GM13976 (cell line): ENCODE measurements at places on chromosomes 5 and 9.

DNA sequence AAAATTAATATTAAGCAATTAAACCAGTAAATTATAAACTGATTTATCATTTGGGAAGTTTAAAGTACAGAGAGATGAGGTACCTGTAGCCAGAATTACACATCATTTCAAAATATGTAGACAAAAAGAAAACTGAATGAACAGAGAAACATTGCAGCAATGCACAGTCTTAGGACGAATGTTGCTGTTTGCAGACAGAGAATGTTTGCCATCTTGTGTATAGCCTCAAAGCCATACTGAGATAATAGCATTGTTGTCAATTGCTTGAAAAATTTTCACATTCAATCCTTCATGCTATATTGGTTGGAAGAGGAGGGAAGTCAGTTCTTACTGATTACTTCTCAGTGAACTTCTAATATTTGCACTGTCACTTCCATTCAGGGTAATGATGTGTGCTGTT lies 326.2 kb downstream of the PRR16 start:
- no peak for DNase-seq

DNA sequence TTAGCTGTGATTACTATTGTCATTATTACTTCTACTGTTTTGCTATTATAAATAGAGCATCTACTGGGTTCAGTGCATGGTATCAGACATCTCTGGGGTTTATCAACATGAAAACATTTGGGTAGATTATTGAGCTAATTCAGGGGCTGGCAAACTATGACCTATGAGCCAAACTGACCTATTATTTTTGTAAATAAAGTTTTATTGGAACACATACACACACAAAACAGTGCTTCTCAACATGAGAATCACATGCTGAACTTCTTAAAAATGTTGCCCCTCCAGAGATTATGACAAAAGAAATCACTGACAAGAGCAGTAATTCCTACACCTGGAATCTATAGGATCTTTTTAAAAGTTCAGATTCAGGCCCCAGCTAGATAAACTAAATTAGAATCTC lies 30.4 kb downstream of the SLC31A2 start:
- DNase-seq: no peak

DNA sequence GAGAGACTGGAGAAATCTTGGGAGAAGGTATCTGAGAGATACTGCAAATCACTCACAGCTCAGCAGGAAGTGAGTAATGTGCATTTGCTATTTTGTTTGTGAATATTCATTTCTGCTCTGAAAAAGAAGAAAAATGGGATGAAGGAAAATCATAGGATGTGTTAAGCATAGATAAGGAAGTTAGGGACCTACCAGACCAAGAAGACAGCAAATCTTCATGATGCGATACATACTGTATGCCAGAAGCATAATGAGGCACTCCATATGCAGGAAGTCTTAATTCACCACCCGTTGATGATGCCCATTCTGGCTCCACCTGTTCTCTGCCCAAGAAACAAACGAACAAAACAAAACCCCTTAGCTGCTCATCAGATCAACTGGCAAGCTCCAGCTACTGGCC lies 6.1 kb upstream of the DAPK1 start:
- no peak for DNase-seq

GRCh38 chr5:851076-851475 lies 290 bp upstream of the ZDHHC11 start:
- DNase-seq: no peak

- DNase-seq: no peak
Observed at GRCh38 chr5:93327605-93328004, 253.4 kb downstream of the NR2F1-AS1 start.

DNA sequence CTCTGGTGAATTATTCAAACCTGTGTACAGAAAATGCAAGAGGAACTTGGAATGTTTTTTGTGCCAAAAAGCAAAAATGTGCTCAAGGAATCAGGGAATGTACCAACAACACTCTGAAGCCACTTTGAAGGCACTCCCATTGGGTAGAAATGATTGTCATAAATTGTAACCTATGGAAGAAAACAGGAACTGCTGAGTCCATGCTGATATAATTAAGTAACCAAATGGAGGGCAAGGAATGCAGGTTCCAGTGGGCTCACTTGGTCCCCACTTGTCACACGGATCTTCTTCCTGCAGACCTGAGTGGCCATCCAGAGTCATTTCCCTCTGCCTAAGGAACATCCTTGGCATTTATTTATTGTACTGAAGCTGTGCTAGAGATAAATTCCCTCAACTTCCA lies 2.9 kb upstream of the LCN6 start:
- DNase-seq: no peak

- DNase-seq: no peak
Observed at GRCh38 chr9:93898026-93898425, 57.1 kb downstream of the BARX1 start.

DNA sequence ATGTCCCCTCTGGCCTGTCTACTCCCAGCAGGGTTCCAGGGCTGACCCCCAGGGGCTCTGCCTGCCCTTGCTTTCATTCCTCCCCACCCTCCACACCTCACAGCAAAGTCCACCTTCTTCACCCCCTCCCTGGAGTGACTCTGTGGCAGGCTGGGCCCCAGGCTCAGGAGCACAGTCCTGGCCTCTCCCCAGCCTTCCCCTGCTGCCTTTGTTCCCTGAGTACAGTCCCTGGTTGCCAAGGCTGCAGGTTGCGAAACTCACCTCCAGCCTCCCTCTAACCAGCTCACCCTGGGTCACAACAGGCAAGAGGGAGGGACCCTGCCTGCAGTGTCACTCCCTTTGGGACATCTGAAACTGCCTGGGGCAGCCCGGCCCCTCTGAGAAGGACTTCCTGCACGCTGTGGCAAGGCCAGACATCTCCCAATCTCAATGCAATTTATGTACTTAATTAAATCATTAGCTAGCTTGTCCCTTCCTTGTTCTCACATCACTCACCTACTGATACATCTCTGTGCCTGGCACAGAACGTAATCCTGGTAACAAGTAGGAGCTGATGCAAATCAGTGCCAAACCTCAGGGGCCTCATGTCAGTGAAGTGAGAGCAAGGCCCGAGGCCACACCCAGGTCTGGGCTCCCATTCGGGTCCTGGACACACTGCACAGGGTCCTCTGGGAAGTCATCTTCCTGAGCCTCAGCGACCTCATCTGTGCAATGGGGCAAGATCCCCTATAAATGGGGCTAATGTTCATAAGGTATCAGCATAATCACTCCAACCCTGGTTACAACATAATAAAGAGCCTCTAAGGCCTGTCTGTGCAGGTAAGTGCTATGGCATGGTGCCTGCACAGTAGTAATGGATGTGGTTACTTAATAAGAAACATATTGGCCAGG lies 27.3 kb upstream of the TRIM14 start:
- DNase-seq: peak; percentile 4

GRCh38 chr5:117486261-117486660 lies 911.6 kb upstream of the SEMA6A start:
- no peak for DNase-seq

DNA sequence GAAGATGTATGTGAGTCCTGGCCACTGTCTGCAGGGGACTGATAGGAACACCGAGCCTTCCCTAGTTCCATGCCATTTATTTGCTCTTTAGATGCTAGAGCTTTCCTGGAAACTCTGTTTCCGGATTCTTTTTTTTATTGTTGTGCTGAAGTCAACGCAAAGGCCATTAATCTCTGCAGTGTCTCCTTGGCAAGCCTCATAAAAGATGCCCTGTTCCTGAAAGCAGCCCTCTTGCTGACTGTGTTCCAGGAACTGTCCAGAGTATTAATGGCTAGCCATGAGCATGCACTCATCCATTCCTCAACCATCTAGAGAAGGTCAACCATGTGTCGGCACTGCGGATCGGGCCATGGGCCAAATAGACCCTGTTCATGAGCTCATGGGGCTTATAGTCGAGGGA lies 42.9 kb upstream of the SMAD5 start:
- no peak for DNase-seq

- DNase-seq: no peak
Observed at GRCh38 chr5:9071074-9071473, 474.8 kb downstream of the SEMA5A start.

- no peak for DNase-seq
Observed at GRCh38 chr9:118558026-118558425, 811.2 kb downstream of the BRINP1 start.

DNA sequence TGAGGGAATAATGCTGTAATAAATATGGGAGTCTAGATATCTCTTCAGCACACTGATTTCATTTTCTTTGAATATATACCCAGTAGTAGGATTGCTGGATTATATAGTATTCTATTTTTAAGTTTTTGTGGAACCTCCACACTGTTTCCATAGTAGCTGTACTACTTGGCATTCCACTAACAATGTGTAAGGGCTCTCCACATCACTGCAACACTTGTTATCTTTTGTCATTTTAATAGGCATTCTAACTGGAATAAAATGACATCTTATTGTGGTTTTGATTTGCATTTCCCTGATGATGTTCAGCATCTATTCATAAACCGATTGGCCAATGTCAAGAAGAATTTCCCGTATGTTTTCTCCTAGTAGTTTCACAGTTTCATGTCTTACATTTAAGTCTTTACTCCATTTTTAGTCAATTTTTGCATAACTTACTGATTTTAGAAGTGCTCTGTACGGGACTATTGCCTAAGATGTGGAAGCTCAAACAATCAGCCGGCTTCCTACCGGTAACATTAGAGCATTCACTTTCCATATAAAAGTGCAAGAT lies 1078.8 kb downstream of the TAF11L14 start:
- DNase-seq: no peak

GRCh38 chr9:108434502-108434901 lies 421.3 kb downstream of the ACTL7B start:
- no peak for DNase-seq

- DNase-seq: no peak
Observed at GRCh38 chr5:14879937-14880589, 8.5 kb upstream of the ANKH start.

- no peak for DNase-seq
Observed at GRCh38 chr9:115599898-115600297, 481.9 kb upstream of the TNC start.

DNA sequence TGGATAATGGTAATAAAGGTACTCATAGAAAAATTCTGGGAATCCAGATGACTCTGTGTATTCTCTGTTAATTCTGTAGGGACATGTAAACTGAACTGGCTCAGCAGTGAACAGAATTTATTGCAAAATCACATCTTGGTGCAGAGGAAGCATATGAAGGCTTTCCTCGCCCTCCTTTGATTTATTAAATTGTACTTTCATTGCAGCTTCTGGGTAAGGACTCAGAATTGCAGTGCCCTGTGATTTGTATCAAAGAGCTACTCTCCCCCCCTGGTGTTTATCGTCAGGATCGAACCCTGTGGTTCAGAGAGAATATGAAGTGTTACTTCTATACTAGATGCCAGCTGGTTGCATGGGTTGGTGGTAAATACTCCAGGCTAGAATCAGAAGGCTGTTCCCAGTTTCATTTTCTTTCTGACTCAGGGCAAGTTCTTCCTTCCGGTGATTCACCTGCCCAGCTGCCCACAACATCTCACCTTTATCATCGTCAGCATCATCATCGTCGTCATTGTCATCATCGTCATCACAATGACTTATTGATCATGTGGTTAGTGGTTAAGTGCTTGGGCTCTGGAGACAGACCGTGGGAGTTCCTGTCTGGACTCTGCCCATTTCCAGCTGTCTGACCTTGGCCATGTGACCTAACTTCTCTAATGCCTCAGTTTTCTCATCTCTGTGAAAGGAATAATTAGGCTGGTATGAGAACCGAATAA lies 238.8 kb downstream of the ARHGAP26 start:
- peak; percentile 34 for DNase-seq

DNA sequence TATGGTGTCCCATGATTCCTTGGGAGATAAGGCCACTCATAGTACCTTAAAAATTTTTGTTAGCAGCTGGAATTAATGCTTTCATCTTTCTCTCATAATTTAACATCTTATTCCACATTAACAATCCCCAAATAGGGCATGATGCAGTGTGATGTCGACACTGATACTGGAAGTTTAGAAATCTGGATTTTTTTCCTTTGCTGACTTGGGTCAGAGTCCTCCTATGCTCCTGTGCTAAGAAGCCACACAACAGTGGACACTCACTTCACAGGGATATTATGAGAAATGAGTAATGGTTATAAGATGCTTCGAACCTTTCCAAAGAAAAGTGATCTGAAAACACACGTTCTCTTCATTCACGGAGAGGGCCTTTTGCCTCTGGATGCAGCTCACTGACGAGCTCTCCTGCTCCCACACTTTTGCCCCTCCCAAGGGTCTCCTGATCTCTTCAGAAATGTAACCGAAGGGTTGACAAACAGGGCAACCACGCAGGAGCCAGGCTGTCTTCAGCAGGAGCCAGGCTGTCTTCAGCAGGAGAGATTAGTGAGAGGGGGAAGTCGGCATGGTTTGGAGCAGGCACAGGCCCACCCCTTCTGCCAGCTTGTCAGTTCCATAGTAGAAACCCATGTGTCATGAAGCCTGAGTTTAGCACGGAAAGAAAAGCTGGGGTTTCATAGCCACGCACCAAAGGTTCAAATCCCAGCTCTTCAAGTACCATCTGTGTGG lies 247.8 kb downstream of the AOPEP start:
- DNase-seq: no peak

- DNase-seq: no peak
Observed at GRCh38 chr5:4511996-4512656, 628.0 kb upstream of the ADAMTS16 start.

GRCh38 chr5:33650911-33651310 lies 210.1 kb downstream of the TARS1 start:
- no peak for DNase-seq

GRCh38 chr5:138351517-138351916 lies 968 bp upstream of the KDM3B start:
- DNase-seq: no peak

DNA sequence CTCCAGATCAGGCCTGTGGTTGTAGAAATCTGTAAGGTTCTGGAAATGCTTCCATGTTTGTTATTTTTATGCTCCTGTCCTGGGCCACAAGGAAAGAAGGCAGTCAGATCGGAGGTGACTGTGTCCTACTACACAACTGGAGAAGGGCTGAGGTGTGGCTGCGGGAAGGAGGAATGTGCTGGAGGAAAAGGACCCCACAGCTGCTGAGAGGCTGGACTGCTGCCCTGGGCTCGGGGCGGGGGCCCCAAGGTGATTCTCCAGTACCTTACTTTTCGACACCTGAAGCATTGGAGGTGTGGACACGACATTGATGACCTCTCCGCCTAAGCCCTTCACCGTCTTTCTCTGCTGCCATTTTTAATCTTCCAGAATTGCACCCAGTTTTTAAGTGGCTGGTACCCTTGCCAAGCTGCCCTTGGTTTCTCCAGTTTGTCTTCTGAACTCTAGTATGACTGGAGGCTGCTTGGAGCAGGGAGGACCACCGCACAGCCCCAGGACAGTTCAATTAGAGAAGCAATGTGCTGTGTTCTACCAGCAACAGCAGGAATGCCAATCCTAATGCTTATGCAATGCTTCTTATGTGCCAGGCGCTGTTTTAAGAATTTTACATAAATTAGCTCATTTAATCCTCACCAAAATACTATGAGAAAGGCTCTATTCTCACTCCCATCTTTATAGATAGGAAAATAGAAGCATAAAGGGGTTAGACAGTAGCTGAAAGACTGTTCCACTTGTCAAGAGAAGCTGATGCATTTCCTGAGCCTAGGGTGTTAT lies 13.5 kb upstream of the ANKRD33B start:
- no peak for DNase-seq

- no peak for DNase-seq
Observed at GRCh38 chr9:16000811-16001210, 448.0 kb downstream of the CCDC171 start.

- no peak for DNase-seq
Observed at GRCh38 chr5:675871-676698, 17.1 kb downstream of the TPPP start.
